Left colon (tissue), 2 donors: ENCODE measurements at places on chromosomes 5 and 9. TPM values are rescaled to one million over a fixed set of nuclear protein-coding genes. Genes with fewer than 3 reads are reported as not detected.

FOXD4L3 gene
- total RNA-seq: not detected

- DNase-seq: no peak
These were observed 111.9 kb upstream of the MTAP start for GRCh38 chr9:21690561-21690960.

DNA sequence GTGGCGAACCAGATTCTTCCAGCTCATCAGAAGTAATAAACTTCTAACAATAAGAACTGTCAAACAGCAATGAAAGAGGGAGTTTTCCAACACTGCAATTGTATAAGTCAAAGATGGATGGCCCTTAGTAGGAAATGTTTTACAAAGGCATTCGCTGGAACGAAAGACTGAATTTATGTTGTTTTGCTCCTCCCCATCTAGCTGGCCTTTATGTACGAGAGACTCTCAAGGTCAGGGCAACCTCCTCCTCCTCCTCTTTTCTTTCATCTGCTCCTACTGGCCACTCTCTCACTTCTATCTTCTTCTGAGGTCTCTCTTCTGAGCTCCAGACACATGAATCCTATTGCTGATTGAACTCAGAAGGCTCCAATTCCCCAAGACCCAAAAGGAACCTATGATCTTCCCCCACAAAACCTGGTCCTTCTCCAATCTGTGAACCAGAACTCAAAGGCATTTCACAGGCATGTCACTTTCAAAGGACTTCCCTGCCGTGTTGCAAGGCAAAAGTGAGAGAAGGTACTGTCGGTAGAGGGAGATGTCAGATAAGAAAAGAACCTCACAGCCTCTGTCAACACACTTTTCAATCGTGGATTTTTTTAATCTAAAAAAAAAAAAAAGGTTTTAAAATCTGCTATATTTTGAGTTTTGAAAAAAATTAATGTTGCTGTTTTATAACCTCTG lies 28.5 kb upstream of the PUM3 start:
- DNase-seq: no peak

CD180 gene
- total RNA-seq: 0.34 TPM

DNA sequence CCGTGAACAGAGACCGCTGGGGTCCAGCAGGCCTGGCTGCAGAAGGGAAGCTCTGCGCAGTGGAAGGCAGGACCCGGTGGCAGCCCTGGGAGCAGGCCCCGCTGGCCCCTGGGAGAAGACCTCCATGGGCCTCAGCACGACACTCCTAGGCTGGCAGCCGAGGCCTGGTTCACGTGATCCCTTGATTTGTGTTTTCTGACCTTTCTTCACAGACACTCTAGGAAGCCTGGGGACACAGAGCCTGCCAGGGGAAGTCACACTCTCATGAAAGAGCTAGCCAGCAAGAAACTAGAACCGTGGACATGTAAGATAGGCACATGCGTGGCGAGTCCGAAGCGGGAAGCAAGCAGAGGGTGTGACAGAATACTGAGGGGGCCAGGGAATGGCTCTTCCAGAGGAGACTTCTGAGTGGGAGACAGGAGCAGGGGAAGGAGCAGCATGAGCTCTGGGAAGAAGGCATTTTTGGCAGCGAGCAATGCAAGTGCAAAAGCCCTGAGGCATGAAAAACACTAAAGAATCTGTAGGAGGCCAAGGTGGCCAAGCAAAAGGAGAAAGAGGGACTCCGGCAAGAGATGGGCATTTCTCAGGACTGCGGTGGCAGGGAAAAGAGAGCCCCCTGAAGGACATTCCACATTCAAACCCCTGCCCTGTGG lies 26.6 kb upstream of the IL17B start:
- no peak for DNase-seq

DPH7 gene
- total RNA-seq: 27.5 TPM

DNA sequence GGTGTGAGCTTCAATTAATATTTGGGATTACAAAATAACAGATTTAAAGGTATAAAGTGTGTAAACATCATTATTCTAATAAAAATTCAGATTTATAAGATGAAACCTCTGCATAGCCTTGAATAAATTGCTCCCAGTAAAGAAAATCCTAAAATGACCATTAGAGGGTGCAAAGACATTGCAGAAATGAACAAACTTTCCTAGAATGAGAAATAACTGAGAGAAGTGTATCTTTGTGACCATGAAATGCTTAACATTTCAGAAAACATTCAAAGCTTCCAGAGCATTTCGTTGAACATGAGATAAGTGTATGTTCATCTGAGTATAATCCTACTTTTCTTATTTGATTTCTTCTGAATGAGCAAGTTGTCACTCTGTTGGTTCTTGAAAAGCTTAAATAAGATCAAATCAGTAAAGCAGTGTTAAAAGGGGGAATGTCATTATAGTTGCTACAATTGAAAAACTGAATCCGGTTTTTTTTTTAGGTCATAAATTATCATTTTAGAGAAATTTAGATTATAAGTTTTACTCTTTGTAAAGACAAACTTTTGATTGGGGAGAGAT lies 24.7 kb upstream of the NUDT12 start:
- no peak for DNase-seq

PRR7 gene
- total RNA-seq: 1.6 TPM

- DNase-seq: no peak
These were observed 121.8 kb downstream of the CAAP1 start for GRCh38 chr9:26770821-26771220.

DNA sequence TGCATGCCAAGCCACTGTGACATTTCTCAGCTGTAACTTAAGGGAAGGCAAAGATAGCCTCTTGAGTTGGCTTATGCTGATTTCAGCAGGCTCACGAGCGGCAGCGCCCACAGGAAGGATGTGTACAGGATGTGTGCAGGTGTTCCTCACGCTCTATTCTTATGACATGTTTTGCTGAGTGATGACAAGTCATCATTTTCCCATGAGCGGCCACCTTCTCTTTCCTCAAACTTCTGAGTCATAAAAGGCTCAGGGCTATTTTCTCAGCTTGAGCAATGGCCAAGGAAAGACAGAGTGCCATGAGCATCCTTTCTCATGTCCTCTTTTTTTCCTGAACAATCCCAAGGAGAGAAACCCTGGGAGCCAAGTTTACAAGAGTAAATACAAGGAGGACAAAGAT lies 365.9 kb downstream of the PLK2 start:
- no peak for DNase-seq

DNA sequence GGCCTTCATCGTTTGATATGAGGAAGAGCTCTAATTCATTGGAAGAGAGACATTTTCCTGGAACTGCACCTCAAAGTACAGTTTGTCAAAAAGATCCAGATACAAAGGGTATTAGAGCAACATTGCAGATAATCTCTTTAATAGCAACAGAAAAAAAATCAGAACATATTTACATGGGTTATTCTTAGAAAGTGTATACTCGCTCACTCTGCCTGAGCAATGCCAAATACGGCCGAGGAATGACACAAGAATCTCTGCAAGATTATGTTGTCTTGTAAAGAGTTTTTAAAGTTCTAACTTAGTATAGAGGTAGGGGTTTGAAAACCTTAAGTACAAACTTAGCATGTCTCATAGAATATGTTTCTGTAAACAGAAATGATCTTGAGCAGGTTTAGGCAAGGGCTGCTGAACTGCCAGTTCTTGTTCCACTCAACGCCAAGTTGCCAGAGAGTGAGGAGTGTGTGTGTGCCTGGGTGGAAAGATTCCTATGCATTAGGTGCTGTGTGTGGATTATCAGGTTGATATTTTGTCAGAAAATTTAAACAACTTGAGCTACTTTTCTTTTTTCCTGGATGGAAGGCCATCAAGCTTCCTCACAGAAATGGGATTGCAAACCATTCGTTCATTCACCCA lies 41.8 kb upstream of the ERCC6L2 start:
- DNase-seq: no peak

DNA sequence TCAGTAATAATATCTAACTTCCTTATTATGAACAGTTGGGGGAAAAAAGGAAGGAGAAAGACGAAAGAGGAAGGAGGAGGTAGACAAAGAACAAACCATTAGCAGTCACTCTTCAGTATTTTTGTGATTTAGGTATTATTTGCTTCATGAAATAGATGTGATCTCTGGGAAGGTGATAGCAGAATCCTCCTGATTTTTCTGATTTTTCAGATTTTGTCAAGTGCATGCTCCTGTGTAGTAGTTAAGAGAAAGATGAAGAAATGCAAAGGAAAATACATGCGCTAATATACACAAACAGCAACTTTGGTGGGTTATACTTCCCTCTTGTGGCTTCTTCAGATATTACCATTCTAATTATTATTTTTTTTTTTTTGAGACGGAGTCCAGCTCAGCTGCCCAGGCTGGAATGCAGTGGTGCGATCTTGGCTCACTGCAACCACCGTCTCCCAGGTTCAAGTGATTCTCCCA lies 31.6 kb downstream of the LMNB1 start:
- DNase-seq: no peak

DNA sequence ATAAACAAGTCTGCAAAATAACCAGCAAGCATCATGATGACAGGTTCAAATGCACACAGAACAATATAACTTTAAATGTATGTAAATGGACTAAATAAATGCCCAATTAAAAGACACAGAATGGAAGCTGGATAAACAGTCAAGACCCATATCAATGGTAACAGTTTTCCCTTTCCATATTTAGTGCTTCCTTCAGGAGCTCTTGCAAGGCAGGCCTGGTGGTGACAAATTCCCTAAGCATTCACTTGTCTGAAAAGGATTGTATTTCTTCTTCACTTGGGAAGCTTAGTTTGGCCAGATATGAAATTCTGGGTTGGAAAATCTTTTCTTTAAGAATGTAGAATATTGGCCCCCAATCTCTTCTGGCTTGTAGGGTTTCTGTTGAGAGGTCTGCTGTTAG lies 120.2 kb upstream of the RASA1 start:
- DNase-seq: no peak

DNA sequence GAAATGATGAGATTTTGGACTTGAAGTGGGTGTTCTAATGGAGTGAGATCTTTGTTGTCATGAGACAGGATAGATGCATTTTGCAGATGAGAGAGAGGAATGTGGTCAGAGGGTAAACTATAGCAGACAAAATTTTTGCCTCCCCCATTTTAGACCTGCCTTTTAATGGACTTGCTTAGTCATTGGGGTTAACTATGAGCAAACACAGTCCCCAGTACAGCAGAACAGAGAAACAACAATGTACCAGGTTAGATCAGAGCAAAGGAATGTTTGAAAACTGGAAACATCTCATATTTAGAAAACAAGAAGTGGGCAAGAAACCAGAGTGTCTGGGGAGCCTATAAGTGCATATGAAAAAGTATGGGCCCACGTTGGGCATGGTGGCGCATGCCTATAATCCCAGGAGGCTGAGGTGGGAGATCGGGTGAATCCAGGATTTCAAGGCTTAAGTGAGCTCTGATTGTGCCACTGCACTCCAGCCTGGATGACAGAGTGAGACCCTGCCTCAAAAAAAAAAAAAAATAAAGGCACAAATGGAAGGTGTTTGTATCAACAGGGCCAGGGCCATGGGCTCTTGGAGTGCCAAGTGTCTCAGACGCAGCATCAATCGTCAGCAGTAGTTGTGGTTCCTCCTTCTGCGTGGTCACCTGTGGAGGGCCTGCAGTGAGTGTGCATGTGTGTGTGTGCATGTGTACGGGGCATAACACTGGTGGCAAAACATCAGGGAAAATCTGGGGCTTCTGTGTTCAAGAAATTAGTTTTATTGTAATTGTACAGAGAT lies 214.4 kb upstream of the S1PR3 start:
- DNase-seq: no peak

- no peak for DNase-seq
These were observed 189.5 kb downstream of the LURAP1L start for GRCh38 chr9:12964271-12964670.

PCDHB9 gene
- total RNA-seq: 0.34 TPM

SLC2A6 gene
- total RNA-seq: 2.9 TPM

DNA sequence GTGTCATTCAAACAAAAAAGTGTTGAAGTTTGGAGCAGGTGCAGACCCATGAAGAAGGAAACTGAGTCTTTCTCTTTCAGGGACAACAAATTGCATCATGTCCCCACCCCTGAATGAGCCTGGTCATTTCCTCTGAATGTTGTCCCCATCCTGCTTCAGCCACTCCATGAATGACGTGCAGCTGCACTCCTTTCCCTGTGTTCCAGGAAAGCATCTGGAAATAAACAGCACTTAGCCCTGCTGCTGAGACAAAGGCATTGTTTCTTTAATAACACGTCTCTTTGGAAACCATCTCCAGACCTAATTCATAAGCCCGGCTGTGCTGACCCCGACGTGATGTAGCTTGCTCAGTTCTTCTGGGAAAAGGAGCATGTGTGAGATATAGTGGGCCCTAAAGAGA lies 682.3 kb downstream of the BRINP1 start:
- DNase-seq: no peak

DNA sequence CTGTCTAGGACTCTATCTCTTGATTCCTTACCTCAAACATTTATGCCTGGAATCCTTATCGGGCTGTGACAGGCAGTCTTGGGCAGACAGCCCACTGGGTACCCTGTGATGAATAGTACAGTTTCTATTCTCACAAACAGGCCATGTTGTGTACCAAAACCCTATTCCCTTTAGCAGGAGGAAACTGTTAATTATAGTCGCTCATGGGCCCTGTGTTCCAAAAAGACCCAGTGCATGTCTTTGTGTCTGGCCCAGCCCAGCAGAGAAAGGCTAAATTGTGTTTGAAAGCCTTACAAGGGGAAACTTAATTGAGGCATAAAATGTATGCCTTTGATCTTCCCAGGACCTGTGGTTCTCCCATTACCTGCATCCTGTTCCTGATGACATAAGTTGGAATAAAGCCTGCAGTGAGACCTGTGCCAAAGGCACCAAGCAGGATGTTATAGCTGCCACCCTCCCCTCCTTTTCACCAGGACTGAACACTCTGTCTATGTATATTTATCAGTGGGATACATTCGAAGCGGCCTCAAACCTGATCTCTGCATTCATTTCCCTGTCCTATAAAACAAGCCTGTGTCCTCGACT lies 43.3 kb downstream of the TLR4 start:
- no peak for DNase-seq

SLC25A48 gene
- total RNA-seq: 3.7 TPM

DNA sequence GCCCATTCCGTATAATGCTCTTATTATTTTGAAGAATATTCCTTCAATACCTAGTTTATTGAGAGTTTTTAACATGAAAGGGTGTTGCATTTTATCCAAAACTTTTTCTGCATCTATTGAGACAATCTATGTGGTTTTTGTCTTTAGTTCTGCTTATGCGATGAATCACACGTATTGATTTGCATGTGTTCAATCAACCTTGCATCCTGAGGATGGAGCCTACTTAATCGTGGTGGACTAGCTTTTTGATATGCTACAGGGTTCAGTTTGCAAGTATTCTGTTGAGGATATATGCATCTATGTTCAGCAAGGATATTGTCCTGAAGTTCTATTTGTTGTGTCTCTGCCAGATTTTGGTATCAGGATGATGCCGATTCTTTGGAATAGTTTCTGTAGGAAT lies 1070.3 kb upstream of the CDH18 start:
- no peak for DNase-seq

- DNase-seq: no peak
These were observed 107.6 kb downstream of the C9orf50 start for GRCh38 chr9:129513282-129513681.

DNA sequence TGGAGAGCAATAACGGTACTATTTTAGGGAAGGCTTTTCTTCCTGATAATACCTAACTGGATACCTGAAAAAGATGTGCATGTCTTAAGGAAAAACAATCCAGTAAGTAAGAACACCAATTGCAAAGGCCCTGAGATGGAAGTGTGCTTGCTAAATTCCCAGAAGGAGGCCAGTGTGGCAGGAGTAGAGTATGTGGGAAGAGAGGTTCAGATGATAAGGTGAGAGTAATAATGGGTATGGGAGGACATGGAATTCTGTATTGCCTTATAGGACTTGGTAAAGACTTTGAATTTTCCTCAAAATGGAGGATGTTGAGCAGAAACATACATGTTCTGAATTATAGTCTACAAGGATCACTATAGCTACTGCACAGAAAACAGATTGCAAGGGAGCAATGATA lies 89.3 kb downstream of the COMMD10 start:
- DNase-seq: no peak
